ENCODE measurements at places on chromosomes 11 and 22. TPM values are rescaled to one million over a fixed set of nuclear protein-coding genes. Genes with fewer than 3 reads are reported as not detected.

Gene MSANTD2
- total RNA-seq = 3.8 TPM

Gene RPUSD4
- 34.7 TPM for total RNA-seq

DNA sequence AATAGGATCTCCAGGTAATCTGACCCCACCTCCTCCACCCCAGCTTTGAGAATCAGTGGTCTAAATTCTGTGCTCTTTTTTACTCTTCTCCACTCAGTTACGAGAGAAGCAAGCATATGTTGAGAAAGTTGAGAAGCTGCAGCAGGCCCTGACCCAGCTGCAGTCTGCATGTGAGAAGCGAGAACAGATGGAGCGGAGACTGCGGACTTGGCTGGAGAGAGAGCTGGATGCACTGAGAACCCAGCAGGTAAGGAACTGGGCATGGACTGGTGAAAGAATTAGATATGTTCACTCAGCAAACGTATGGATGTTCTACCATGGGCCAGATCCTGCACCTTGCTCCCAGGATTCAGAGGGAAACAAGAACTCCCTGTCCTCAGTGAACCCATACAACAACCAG, 85.7 kb downstream of the AMOTL1 start:
- H3K27ac ChIP-seq = no peak overlapping the region
- DNase-seq = no peak
- H3K27me3 ChIP-seq = no peaks in the 10 kb centered on the region
- H3K36me3 ChIP-seq = no peaks in the 10 kb centered on the region
- no peaks in the 10 kb centered on the region for H3K4me1 ChIP-seq

DNA sequence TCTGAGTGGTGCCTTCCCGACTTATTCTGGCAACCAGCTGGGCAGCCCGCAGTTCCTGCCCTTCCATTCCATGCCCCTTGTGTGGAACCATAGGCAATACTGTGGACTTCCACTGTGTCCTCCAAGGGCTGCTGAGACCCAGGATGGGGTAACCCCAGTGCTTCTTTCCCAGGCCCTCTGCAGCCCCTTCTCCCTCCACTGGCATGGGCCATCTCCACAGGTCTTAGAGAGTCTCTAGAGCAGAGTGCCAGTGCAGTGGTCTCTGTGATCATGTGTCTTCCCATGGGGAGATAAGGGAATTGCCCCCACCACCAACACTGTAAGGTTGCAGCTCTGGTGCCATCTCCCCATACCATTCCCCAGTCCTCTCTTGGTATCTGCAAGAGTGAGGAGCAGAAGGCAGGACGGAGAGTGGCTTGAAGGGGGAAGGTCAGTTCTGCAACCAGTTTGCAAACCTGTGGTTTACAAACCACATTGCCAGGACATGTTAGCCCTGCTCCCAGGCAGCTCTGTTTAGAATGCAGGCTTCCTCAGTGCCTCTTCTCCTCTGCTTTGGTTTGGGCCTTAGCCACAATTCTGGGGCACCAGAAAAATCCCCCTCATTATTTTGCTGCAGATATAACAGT, 20.9 kb upstream of the DRD2 start:
- no peaks in the 10 kb centered on the region for H3K36me3 ChIP-seq
- DNase-seq = no peak
- H3K4me1 ChIP-seq = no peaks in the 10 kb centered on the region
- H3K27ac ChIP-seq = no peak overlapping the region

DNA sequence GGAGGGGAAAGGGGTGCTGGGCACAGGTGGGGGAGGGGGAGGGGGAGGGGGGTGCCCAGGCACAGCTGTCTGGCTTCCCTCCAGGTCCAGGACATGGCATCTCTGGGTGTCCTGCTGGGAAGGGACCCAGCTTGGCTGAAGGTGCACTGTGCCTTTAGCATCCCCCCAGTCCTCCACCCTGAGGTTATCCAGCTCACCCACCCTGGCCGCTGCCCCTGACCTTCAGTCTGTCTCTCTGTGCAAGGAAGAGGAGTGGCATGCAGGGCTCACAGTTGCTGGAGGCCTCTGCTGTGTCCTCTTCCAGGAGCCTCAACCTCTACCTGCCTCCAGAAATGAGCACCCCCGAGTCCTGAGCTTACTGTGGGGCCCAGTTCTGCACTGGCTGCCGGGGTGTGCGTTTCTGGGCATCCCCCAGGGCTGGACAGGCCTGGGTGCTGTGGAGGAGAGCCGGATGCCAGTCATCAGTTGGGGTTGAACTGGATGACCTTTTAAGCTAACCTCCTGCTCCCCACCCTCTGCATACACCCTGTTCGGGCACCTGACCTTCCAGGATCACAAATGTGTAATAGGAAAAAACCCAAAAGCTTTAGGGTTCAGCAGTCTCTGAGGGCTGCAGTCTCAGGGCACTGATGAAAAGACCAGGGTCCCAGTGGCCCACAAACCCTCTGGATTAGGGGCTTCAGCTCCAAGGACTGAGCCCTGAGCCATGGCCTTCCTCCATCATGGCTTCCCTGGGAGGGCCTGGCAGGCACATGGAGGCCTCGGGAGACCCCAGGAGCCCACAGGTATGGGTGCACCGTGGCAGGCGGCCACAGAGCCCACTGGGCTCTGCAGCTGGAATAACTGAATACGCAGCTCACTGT, 9.6 kb upstream of the CTSD start:
- H3K4me1 ChIP-seq = peaks cover 14% of the 10 kb centered on the region
- H3K4me3 ChIP-seq = no peak overlapping the region
- no peak for DNase-seq
- no peaks in the 10 kb centered on the region for H3K36me3 ChIP-seq
- H3K27me3 ChIP-seq = no peaks in the 10 kb centered on the region

DNA sequence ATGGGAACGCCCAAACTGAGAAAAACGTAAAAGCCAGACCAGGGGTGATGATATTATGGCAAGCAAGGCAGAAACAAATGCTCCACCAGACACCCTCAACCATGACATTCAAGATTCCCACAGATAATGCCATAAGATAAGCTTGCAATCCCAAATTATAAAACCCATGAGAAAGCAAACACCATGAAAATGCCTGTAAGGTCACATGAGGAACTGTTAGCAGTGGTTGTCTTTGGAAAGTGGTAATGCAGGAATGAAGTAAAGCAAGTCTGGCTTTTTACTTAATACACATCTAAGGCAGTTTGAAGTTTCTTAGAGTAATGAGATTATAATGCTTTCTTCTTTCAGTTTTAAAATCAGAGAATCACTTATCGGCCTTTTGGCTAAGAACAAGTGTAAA, 111.0 kb downstream of the MN1 start:
- H3K36me3 ChIP-seq = no peaks in the 10 kb centered on the region
- no peak overlapping the region for H3K4me3 ChIP-seq
- no peak overlapping the region for H3K27ac ChIP-seq
- no peaks in the 10 kb centered on the region for H3K4me1 ChIP-seq

Gene MS4A15
- total RNA-seq = not detected

DNA sequence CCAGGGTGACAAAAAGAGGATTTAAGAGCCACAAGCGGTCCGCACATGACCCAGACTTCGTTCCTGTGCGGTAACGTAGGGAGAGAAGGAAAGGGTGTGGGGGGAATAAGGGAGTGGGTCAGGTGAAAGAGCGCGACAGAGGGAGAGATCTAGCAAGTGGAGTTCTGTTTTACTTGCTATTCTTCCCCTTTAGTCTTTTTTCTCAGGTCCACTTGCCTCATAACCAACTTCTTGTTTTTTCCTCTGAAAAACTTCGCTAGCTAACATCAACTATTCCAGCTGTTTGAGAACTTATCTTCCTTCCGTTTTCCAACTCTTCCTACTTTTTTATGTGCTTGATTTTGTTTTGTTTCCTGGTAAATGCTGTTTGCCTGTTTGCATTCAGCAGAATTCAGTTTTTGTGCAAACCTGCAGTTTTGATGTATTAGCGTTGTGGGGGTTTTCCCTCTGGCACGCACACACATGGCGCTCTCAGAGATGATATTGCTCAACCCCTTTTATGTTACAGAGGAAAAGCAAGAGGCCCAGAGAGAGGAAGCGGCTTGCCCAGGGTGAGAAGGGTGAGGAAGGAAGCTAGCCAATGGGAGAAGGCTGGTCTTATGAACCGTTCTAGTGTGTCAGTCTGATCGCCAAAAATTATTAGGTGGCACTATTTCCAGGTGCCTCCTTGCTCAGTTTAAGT, 592 bp upstream of the CTSC start:
- no peaks in the 10 kb centered on the region for H3K27me3 ChIP-seq
- H3K4me1 ChIP-seq = peaks cover 44% of the 10 kb centered on the region
- peak overlapping the region; percentile 73 for H3K27ac ChIP-seq
- H3K36me3 ChIP-seq = peaks cover 15% of the 10 kb centered on the region
- peak overlapping the region; percentile 99 for H3K4me3 ChIP-seq

DNA sequence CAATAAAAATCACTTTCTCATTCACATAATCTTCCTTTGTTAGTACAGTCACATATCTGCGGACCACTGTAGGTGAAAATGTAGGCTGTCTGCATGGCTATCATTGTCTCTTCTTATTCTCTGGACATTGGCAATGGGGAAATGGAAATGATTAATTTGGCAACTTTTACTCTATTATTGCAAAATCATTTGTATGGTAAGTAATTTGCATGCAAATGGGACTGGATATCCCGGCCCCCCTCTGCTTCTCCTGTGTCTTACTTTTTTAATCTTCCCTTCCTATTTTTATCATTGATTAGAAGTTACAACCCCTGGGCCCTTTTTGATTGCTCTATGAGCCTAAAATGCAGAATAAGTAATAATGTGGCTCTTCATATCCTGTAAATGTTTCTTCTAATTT, 6.0 kb downstream of the GRK3 start:
- no peaks in the 10 kb centered on the region for H3K36me3 ChIP-seq
- peaks cover 4% of the 10 kb centered on the region for H3K27me3 ChIP-seq
- peaks cover 25% of the 10 kb centered on the region for H3K4me1 ChIP-seq

DNA sequence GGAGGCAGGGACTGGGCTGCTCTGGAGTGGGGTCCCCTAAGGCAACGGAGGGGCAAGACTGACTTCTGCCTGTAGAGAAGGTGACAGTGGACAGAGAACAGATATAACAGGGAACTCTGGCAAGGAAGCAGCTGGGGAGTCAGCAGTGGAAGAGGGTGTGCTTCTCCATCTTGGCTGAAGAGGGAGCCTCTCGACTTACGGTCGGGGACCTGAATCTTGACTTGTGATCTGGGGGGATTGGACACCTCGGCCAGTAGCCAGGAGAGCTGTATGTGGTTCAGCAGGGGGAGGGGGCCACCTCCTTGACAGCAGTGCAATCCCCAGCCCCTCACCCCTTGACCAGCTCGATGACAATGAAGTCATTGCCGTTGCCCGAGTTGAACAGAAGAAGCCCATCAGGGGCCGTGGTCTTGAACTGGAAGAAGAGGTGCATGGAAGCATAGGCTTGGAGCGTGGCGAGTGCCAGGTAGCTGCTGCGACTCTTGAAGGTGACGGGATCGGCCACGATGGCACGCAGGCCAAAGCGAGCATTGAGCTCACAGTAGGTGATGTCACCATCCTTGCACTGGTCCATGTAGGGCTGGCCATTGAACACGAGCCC, 60.0 kb downstream of the SLC22A12 start:
- no peak overlapping the region for H3K4me3 ChIP-seq
- no peaks in the 10 kb centered on the region for H3K36me3 ChIP-seq
- no peak overlapping the region for H3K27ac ChIP-seq
- DNase-seq = no peak

- no peak for DNase-seq
- H3K4me3 ChIP-seq = no peak overlapping the region
- H3K27me3 ChIP-seq = no peaks in the 10 kb centered on the region
- H3K36me3 ChIP-seq = no peaks in the 10 kb centered on the region
- H3K27ac ChIP-seq = no peak overlapping the region
- H3K4me1 ChIP-seq = no peaks in the 10 kb centered on the region
Measured at GRCh38 chr11:65695459-65696241, 16.4 kb upstream of the KAT5 start.

GRCh38 chr11:128251140-128251539, 336.2 kb downstream of the ETS1 start:
- no peaks in the 10 kb centered on the region for H3K36me3 ChIP-seq
- no peaks in the 10 kb centered on the region for H3K4me1 ChIP-seq
- DNase-seq = no peak
- H3K4me3 ChIP-seq = no peak overlapping the region

Gene C11orf42
- not detected for total RNA-seq

DNA sequence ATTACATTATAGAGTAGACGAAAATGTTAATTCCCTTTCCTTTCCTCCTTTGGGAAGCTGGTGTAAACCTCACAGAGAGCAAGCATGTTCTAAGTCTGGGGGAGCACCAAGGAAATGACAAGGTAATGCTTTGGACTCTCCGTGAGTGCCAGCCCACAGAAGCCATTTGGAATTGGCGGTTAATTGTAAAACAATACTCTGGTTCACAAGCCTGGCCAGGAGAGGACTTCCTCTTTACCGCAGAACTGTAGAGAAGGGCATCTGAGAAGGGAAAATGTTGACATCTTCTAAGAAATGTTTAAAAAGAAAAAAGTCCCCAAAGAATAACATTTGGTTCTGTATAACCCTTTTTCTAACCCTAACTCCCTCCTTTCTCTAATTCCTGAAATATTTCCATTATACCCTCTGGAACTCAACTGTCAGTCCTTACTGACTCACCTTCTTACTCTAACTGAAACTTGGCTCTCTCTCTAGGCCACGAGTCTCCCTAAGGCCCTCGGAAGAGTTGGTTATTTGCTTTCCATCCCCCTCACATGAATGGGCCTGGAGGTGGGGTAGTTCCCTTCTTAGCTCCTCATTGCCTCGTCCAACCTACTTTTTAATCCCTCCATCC, 379.8 kb downstream of the SOX6 start:
- no peak overlapping the region for H3K4me3 ChIP-seq
- H3K27ac ChIP-seq = no peak overlapping the region
- H3K27me3 ChIP-seq = no peaks in the 10 kb centered on the region
- no peaks in the 10 kb centered on the region for H3K36me3 ChIP-seq
- H3K4me1 ChIP-seq = no peaks in the 10 kb centered on the region
- no peak for DNase-seq

DNA sequence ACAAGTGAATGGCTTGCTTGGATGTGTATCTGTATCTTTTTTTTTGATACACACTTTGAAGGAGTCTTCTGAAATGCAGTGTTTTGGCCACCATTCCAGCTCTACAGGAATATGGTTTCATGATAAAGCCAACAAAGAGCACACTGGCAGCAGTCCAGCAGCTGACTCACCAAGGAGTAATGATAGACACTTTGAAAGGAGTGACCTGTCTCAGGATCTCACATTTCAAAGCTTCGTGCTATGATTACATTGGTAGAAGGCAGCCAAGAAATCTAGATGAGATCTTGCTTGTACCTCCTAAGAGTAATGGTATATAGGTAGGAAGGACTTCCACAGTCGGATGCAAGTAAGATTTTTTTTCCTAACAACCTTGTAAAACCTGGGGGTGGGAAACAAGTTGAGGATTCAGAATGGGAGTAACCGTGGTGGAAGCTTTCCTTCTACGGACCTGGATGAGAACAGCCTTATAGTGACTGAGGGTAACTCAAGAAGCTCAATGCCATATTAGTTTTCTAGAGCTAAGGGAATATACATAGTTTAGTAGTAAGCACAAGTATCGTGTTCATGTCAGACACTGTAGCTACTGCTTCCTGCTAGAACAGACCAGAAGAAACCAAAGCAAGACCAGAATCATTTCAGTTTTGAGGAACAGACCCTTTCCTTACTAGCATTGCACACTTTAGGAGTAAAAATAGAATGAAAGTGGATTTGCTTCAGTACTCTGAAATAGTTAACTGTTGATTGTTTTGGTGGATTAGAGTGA, 25.0 kb downstream of the MTMR3 start:
- H3K27ac ChIP-seq = no peak overlapping the region
- peak; percentile 62 for DNase-seq
- no peaks in the 10 kb centered on the region for H3K27me3 ChIP-seq
- no peaks in the 10 kb centered on the region for H3K36me3 ChIP-seq
- peaks cover 51% of the 10 kb centered on the region for H3K4me1 ChIP-seq

GRCh38 chr11:111454561-111455192, 57.5 kb downstream of the BTG4 start:
- H3K27me3 ChIP-seq = peaks cover 5% of the 10 kb centered on the region
- no peaks in the 10 kb centered on the region for H3K36me3 ChIP-seq
- no peak overlapping the region for H3K27ac ChIP-seq
- H3K4me1 ChIP-seq = no peaks in the 10 kb centered on the region
- no peak overlapping the region for H3K4me3 ChIP-seq

Data from activated naive CD4-positive, alpha-beta T cell treated with anti-CD3 and anti-CD28 coated beads for 36 hours (primary cell).